ENCODE measurements at places on chromosomes 7 and 10. TPM values are rescaled to one million over a fixed set of nuclear protein-coding genes. Genes with fewer than 3 reads are reported as not detected.

The HTR5A gene
- not detected for polyA plus RNA-seq

DNA sequence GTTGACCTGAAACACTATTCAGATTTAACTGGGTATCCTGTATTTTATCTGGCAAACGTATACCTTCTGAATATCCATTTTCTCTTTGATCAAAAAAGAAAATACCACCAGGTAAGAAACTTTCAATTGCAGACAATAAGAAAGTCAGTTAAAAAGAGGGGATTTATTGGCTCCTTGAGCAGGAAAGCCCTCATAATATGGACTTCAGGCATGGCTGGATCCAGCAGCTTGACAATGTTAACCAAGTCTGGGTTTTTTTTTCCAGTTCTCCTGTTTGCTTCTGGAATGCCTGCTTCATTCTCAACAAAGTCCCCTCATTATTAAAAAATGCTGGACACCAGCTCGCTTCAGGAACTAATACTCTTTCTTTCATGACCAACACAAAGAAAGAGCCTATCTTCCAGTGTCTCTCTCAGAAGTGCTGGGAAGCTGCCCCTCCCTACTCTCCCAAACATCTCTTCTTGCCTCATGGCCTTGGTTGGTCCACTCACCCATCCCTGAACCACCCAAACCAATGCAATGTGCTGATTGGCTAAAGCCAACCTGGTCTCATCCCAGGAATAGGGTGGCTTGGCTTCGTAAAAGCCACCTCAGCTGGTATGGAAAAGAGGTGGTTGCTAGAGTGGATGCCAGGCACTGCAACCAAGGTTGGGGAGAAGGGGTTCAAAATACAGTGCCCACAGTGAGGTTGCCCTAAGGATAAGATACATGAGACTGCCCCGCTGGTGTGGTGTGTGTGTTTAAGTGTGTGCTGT, 30.6 kb upstream of the WDFY4 start:
- no peak overlapping the region for H3K27ac ChIP-seq
- no peaks in the 10 kb centered on the region for H3K36me3 ChIP-seq
- no peaks in the 10 kb centered on the region for H3K27me3 ChIP-seq
- peaks cover 11% of the 10 kb centered on the region for H3K4me1 ChIP-seq
- H3K4me3 ChIP-seq = no peak overlapping the region

DNA sequence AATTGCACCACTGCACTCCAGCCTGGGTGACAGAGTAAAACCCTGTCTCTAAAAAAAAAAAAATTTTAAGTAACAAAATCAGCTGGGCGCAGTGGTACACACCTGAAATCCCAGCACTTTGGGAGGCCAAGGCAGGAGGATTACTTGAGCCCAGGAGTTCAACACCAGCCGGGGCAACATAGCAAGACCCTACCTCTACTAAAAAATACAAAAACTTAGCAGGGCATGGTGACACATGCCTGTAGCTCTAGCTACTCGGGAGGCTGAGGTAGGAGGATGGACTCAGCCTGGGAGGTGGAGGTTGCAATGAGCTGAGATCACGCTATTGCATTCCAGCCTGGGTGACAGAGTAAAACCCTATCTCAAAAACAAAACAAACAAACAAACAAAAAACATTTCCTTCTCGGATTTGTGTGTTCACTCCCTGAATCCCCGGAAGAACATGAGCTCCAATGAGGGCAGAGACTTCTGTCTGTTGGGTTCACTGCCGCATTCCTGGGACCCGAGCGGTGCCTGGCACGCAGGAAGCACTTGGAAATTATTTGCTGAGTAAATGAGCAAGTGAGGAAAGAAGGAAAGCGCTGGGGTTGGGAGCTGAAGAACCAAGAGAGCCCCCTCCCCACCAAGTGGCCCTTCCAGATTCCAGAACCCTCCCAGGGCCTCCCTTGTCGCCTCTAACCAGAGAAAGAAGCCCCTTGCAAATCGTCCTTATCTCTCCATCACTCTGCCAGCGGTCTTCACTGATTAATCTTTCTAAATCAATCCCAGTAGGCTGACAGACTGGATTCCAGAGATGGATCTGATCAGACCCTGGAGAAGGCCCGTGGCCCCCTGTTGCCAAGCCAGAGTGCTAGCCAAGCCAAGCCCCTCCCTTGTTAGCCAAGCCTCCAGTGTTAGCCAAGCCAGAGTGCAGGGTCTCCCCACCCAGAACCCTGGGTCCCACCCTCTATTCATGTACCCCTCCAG, 6.2 kb downstream of the TNRC18 start:
- H3K4me3 ChIP-seq = no peak overlapping the region
- no peaks in the 10 kb centered on the region for H3K36me3 ChIP-seq
- H3K4me1 ChIP-seq = peaks cover 6% of the 10 kb centered on the region
- no peak overlapping the region for H3K27ac ChIP-seq
- no peak for DNase-seq

The OR13A1 gene
- 0.13 TPM for polyA plus RNA-seq

Measured in GM12878 (cell line).